ENCODE measurements at places on chromosomes 2 and 18. TPM values are rescaled to one million over a fixed set of nuclear protein-coding genes. Genes with fewer than 3 reads are reported as not detected.

GRCh38 chr2:26000561-26001082 lies 18.3 kb upstream of the KIF3C start:
- DNase-seq = no peak

DNA sequence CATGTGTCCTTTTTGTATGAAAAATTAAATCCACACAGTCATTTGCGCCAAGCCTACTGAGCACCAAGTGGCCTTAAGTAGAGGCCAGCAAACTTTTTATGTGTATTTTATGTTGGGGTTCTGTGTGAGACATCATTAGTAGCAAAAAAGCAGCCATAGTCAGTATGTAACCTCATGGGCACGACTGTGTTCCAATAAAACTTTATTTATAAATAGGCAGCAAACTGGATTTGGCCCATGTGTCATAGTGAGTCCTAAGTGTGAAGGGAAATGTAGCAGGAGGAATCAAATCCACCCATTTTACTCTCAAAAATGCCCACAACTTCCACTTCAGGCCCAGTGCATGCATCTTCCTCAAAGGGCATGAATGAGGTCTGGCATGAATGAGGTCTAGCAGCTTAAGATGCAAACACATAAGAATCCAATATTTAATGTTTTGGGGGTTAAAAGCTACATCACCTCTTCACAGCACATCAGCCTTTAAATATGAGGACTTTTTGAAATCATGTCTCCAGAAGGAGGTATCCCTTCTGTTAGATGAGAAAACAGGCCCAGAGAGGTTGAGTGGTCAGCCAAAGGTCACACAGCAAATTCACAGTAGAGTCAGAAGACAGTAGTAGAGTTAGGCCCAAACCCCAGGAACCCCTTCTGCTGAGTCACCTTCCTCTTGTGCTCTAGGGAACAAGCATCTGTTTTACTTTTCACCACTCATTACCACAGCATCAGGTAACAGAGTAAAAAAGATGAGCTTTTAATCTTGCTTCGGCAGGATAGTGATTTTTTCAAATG lies 45.6 kb downstream of the MREG start:
- no peak for DNase-seq

- DNase-seq = no peak
Observed at GRCh38 chr2:68931799-68932198, 20.9 kb downstream of the GKN2 start.

The CFAP65 gene
- polyA plus RNA-seq = 0.11 TPM

The SCRN3 gene
- polyA plus RNA-seq = 28.2 TPM

The ROCK2 gene
- 48.4 TPM for polyA plus RNA-seq

The PTH2R gene
- polyA plus RNA-seq = 54.9 TPM

The NEUROD1 gene
- polyA plus RNA-seq = not detected

Data from renal cortex interstitium (tissue), 15 donors.